B cell (primary cell): ENCODE measurements at places on chromosomes 3 and 15. TPM values are rescaled to one million over a fixed set of nuclear protein-coding genes. Genes with fewer than 3 reads are reported as not detected.

GRIP2 gene
- total RNA-seq, result not detected in 2 replicates

WDR93 gene
- 0.12 and 0.29 TPM in 2 replicates for total RNA-seq

- H3K27me3 ChIP-seq, result no peaks in the 10 kb centered on the region
- DNase-seq, result no peak
- H3K4me3 ChIP-seq, result no peak overlapping the region
- no peaks in the 10 kb centered on the region for H3K36me3 ChIP-seq
These were observed 418.8 kb upstream of the ALCAM start for GRCh38 chr3:104947943-104948342.

DNA sequence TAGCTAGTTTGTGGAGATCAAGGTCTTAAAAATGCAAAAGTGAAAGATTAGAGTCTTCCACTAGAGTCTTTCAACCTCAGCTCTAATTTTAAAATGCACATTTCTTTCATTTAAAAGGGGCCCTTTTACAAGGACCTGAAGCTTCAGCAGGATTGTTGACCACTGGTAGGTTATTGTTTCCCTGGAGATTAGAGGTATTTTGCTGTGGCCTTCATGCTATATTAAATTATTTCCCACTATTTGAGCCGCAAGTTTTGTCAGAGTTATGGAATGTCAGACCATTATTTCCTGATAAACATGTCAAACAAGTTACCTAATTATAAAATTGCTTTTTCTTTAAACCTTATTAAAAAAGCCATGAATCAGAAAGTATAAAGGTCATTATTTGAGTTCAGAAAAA, 103.1 kb upstream of the CCNL1 start:
- no peak overlapping the region for H3K4me3 ChIP-seq
- no peaks in the 10 kb centered on the region for H3K27me3 ChIP-seq
- no peaks in the 10 kb centered on the region for H3K36me3 ChIP-seq
- no peak overlapping the region for H3K27ac ChIP-seq
